Stimulated activated CD4-positive, alpha-beta T cell treated with anti-CD3 and anti-CD28 coated beads, Interleukin-1b, Interleukin-23, amount 100 ng/mL, for 24 hours (primary cell): ENCODE measurements at places on chromosomes 16 and 17.

DNA sequence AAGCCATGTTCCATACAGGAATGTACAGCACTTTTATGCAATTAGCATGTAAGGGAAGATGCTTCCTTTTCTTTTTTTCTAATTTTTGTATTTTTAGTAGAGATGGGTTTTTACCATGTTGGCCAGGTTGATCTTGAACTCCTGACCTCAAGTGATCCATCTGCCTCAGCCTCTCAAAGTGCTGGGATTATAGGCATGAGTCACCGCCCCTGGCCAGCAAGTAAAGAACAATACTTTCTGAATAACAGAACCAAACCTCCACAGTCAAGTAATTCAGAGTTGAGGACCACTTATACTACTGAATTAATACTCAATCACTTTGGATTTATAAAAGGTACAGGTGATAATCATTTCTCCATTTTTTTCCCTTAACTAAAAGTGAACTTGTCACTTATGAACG, 13.0 kb downstream of the C16orf87 start:
- DNase-seq, result no peak

DNA sequence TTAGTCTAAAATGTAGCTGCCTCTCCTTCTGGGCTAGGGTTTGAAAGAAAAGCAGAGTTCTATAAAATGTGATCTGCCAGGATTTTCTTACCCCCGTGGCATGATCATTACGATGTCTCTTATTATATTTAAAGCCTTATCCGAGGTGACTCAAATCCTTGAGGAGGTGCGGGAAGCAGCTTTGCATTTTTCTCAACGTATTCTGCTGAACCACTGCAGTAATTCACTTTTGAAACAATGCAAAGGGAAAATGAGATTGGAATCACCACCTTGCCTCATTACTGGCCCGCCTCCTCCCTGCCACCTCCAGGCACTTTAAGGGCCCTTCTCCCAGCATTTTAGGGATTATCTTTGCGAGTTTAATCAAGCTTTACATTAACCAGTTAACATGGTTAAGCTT, 9.7 kb upstream of the NOG start:
- no peak for DNase-seq

DNA sequence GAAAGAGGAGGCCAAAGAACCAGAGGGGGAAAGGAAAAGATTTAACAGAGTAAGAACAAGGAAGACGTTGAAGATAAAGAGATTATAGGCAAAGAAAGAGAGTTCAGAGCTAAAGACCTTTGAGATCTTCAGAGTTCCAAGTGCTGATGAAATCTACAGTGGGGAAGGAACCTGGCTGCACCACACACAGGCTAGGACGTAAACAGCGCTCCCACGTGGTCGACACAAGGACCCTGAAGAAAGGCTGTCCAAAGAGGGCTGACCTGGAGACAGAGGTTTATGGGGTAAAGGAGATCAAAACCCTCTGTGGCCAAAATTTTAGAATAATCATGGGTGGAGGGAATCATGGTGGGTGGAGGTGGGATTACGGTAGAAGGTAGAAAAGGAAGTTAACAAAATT, 121.6 kb downstream of the PMP22 start:
- DNase-seq, result no peak

GRCh38 chr16:78720416-78720815, 621.0 kb downstream of the WWOX start:
- no peak for DNase-seq

GRCh38 chr17:66417300-66417719, 114.9 kb downstream of the PRKCA start:
- DNase-seq, result no peak
